ENCODE measurements at places on chromosomes 6 and 20.
A peak's percentile ranks its signal among the peaks of the same experiment; 100 is the strongest.

DNA sequence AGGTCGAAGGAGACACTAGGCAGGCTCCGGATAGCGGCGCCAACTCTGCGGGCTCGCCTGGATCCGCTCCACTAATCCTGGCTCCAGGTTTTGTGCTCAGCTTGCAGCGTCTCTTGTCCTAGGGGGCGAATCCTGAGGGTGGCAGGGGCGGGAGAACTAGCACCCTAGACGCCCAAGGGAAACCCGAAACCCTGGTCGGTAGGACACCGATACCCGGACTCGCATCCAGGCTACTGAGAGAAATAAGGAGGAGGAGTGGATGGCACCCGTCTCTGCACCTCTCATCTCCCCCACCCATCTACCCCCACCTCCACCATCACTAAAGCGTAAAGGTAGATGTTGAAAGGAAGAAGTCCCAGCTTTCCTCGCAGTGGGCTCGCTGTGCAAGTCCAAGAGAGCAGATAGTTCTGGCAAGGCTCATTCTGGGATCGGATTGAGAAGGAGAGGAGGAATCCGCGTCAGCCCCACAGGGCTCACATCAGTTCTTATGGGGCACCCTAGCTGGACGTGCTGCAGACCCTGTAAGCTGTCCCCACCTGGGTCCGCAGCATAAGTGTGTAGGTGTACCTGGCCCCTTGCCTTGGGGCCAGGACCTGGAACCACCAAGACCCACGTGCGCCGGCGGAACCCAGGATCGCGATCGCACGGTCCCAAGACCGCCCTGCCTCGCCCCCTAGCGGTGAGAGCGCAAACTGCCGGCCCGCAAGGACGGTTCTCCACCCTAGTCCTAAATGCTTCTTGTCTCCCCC lies 6.9 kb downstream of the SLC32A1 start:
- DNase-seq: peak; percentile 25

GRCh38 chr6:41529970-41530369 lies 16.2 kb upstream of the FOXP4 start:
- DNase-seq: no peak

GRCh38 chr20:12961725-12962124 lies 47.0 kb upstream of the SPTLC3 start:
- no peak for DNase-seq

- no peak for DNase-seq
Observed at GRCh38 chr20:35013421-35014411, 58.0 kb downstream of the MYH7B start.

GRCh38 chr6:168380956-168381605 lies 59.9 kb upstream of the SMOC2 start:
- no peak for DNase-seq

GRCh38 chr6:11273406-11274065 lies 41.1 kb upstream of the NEDD9 start:
- DNase-seq: peak; percentile 42

DNA sequence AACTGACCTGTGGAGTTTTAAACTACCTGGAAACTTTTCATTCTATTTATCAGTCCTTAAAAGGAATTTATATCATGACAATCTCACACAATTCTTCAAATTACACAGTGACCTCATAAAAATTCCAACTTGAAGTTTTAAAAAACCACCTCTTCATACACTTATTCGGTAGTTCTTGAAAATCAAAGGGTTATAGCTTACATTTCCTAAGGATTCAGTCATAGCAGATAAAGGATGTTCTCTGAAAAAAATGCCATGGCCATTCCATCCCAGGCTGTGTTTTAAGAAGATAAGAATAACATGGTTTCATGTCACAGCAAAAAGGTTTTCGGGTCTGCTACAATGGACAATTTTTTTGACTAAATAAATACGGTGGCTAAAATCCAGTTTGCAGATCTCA lies 41.2 kb downstream of the GOPC start:
- no peak for DNase-seq

DNA sequence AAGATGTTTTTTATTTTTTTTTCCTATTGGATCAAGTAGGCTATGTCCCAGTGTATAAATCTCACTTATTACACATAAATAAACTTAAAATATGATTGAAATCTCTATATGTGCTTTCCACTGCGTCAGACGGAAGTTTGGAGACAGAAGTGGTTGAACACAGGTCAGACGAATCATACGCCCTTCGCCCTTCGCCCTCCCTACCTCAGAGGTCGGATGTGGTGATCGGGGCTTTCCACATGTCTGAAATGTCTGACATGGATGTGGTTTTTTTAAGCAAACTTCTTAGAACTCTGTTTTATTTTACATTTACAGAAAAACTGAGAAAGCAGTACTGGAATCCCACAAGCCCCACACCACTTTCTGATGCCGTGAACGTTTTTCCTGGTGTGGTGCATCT lies 344.4 kb downstream of the THBS2 start:
- no peak for DNase-seq

GRCh38 chr6:3229566-3230178 lies 2.2 kb upstream of the TUBB2B start:
- no peak for DNase-seq
